CD4-positive, alpha-beta T cell treated with Interleukin-21 for 1 hour (primary cell): ENCODE measurements at places on chromosomes 5 and 9.

DNA sequence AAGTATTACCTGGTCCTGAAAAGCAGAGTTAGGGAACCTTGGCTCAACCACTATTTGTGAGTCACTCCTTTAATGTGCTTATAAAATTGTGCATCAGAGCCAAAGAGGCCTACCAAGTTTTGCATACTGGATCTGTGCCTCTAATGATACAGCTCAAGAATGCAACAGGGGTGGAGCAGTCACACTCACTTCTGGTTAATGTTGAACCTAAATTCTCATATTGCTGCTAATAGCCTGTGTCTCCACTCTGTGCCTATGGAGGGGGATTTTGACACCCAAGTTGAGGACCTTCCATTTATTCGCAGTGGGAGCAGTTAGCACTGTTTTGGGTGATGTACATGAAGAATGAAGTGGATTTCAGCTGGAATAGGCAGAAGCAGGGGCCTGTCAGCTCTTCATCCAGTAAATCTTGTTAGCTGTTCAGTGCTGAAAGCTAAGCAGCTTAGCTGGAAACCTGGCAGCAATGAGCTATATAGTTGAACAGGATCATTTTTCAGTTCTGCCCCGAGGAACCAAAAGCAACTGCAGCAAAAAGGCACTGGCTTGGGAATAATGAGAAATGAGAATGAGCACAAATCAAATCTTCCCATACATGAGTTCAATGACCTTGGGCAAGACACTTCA is 9.7 kb downstream of the SH3TC2 start:
- no peak for DNase-seq

DNA sequence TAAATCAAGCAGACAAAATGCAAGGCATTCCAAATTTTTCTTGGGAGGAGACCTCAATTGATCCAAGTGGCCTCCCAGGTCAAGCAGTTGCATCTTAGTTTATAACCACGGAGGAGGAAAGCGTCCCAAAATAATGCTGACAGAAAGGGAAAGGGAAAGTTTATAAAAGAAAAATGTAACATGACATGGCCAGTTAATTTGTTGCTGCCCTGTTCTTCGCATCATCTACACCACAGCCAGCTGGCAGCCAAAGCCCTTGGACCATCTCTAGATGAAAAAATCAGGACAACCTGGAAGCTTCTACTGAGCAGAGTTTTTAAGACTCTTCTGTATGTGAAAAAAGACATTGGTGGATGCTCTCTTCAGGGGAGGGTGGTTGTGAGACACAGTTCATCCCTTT is 128.8 kb upstream of the FBXL7 start:
- no peak for DNase-seq

DNA sequence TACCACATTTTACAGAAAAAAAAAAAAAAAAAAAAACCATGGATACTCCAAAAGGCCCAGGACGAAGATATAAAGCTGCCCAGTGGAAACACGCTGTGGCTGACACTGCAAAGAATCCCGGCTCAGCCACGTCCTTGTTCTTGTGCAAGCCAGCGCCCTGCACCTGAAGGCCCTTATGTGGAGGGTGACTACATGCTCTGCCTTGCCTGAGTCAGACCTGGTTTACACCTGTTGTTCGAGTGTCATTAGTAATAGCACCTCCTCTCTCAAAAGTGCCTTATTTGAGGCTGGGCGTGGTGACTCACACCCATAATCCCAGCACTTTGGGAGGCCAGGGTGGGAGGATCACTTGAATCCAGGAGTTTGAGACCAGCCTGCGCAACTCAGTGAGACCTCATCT is 54.3 kb upstream of the ZSWIM6 start:
- no peak for DNase-seq

DNA sequence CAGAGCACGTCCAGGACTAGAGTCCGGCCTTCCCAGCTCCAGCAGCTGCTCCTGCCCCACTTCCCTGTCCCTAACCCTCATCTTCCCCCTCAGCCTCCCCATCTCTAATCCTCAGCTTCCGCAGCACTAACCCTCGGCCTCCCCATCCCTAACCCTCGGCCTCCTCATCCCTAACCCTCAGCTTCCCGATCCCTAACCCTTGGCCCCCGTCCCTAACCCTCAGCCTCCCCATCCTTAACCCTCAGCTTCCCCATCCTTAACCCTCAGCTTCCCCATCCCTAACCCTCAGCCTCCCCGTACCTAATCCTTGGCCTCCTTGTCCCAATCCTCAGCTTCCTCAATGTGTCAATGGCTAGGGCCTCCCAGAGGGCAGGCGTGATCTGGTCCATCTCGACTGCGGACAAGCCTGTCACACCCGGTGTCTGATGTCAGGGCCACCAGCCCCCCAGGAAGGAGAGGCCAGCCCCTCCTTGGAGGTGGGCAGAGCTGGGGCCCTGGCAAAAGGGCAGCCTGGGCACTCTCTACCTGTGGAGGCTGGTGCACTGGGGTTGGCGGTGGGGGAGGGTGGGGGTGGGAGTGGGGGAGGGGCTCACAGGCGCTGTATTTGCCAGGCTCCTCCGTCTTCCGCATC is 1.4 kb downstream of the OBP2B start:
- DNase-seq: no peak

DNA sequence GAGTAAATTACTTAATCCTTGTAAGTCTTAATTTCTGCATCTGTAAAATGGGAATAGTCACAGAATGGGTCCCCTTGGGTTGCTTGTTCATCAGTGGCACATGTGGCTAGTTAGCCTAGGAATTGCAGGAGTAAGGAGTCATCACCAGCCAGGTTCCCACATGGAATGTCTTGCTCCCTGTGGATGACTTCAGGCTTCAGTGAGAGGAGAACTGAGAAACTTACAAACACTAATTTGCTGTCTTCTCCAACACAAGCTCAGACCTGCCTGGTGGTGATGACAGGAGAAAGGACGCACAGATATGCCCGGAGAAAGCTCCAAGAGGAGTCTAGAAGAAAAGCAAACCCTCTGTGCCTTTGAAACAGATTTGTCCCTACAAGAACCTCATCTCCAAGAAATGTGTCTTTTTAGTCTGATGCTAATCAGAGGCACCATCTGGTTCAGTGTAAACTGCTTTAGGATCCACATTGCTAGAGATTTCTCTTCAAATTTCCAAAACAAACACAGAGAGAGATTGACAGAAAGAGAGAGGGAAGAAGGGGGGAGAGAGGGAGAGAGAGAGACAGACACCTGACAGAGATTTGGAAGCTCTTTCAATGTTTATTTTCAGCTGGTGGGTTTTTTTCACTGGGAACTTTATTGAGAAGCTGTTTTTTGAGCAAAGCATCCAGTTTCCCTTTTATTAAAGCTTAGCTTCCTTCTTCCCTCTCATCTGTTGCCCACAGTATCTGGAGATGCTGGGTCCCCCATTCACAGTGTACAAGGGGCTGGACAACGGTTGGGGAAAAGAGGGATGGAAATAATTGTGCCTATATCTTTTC is 128.3 kb downstream of the DOCK2 start:
- no peak for DNase-seq

- peak; percentile 69 for DNase-seq
Measured at GRCh38 chr5:43041110-43041668, 1.1 kb upstream of the ANXA2R start.

DNA sequence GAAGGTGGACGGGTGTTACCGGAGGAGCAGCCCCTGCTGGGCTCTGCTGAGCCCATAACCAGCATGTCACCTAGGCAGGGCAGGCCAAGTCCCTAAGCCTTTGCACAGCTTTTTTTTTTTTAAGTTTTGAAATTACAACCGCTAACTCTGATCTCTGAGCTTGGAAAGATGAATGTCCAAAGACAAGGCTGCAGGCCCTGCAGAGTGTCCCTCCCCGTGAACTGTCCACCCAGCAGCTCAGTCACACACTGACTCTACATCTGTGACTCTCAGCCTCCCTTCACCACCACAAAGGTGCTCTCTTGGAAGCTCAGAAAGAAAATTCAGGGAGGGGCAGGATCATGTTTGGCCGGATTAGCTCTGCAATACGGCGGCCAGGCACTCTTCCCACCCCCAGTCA is 119.0 kb upstream of the PPP1R26 start:
- no peak for DNase-seq

DNA sequence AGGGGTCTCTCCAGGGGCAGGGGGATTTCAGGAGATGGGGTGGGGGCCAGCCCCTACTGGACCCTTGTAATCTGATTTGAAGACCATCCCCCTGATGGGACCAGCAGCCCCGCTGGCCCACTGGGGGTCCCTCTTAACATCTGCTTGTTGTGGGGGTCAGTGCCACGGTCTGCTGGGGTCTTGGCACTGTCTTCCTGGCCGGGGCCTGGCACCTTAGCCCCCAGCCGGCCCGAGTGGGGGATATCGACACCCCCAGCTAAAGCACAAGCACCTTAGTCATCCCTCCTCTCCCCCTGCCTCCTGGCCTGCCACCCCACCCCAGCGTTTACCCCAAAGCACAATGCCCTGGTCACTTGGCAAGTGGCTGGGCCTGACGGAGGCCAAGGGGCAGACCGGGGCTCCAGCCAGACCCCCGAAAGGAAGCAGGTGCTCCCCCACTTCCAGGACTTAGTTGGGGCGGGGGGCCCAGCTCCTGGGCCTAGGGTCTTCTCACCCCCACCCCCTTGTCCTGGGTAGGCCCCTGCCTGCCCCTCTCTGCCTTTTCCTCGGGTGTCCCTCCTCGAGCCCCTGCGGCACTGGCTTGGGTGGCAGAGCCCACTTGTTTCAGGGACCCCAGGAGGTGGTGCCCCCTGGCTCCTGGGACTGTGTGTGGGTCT is 1.4 kb upstream of the NFX1 start:
- DNase-seq: no peak

- no peak for DNase-seq
Measured at GRCh38 chr5:175616083-175616482, 41.8 kb upstream of the HRH2 start.

DNA sequence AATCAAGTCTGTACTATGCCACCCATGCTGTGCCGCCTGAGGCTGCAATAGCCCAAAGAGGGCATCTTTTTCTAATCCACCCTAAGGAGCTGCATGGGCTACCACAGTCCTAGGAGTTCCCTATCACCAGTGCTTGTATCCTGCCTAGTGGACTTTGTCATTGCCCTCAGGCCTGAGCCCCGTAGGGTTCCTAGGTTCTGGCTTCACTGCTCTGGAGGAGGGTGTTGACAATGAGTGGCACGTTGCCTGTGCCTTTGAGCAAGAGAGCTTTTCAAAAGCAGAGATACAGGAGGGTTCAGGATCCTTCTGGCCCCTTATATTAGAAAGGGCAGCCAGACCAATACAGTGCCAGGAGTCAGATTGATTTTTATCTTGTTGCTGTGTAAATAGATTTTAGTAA is 93.0 kb downstream of the PRDM6 start:
- DNase-seq: no peak

DNA sequence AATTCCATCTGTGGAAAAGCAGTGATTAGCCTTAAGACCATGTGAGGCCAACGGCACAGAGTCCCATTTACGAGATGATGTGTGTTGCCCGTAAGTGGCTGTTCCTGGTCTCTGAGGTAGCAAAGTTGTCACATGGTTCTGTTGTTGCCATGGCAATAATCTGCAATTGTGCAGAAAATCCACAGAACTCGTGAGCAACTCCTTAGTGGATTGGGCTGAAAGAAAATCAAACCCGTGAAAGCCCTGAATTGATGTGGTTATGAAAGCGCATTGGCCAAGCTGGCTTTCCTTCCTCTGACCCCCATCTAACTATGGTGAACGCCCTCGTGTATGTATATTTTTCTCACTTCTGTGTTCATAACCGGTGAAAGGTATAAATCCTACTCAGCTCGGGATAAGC is 614.7 kb downstream of the EBF1 start:
- no peak for DNase-seq

- DNase-seq: no peak
Measured at GRCh38 chr9:2290382-2290781, 275.2 kb downstream of the SMARCA2 start.

DNA sequence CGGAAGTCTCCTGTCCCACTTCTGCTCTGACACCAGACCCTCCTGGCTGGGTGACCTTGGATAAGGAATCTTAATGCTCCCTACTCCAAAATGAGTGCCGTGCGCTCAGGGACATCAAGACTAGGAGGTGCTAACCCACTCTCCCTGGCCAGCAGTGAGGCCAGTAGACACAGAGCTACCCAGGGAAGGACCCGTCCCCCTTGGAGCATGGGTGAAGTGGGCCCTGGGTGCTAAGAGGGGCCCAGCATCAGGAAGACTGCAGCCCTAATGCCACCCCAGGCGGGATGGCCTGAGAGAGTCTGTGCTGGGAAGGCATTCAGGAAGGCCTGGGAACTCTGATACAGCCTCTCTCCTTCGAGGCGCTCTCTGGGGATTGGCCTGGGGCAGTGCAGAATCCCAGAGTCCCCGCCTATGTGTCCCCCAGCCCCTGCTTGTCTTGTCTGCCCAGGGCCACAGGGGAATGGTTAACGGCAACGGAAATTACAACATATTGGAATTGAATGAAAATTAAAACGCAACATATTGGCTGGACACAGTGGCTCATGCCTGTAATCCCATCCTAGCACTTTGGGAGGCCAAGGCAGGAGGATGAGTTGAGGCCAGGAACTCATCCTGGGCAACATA is 29.7 kb upstream of the RNU6ATAC start:
- no peak for DNase-seq

DNA sequence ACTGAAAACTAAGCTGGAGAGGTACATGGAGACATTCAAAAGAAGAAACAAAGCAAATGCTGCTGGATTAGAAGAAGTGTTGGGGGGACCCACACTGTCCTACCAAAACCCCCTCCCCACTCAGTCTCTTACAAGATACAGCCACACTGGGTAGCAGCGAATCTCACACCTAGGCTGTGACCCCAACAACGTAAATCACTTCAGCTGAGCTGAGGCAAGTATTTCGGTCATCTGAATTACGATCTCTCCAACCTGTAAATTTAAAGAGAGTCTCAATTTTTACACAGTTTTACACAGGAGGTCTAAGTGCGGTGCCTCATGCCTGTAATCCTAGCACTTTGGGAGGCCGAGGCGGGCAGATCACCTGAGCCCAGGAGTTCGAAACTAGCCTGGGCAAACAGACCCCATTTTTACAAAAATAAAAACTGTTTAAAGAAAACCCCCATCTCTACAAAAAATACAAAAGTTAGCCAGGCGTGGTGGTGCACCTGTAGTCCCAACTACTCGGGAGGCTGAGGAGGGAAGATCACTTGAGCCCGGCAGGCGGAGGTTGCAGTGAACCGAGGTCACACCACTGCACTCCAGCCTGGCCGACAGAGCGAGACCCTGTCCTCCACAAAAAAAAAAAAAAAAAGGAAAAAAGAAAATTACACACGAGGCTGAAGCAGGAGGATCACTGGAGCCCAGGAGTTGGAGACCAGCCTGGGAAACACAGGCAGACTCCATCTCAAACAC is 3.4 kb downstream of the CAMSAP1 start:
- no peak for DNase-seq

DNA sequence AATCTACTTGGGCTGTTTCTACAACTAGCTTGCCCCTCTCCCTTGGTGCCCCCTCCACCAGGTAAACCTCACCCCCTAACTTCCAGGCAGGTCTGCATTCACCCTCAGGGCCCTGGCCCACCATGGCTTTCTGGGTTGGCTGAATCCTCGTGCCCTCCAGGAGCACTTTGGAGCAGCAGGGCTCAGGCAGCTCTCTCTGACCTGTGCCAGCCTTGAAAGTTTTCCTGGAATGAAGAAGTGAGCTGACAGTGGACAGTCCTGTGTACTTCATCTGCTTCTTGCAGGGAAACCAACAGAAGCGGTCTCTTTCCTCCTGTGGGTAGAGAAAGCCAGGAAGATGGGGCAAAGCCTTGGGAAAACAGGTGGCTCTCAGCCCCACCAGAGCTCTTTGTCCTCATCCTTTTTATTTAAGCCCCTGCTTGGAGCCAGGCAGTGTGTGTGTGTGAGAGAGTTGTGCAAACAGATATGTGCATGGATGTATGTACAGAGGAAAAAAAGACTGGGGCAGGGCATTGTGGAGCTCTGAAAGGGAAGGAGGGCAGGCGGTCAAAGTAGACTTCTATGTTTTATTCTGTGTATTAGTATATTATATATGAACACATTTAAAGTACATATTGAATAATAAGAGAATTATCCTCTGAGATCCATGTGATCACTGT is 62.3 kb upstream of the SPRY4 start:
- DNase-seq: no peak

GRCh38 chr9:99748266-99748665 is 73.4 kb upstream of the NR4A3 start:
- DNase-seq: no peak
